ENCODE measurements at places on chromosomes 5 and 9. TPM values are rescaled to one million over a fixed set of nuclear protein-coding genes. Genes with fewer than 3 reads are reported as not detected.

DNA sequence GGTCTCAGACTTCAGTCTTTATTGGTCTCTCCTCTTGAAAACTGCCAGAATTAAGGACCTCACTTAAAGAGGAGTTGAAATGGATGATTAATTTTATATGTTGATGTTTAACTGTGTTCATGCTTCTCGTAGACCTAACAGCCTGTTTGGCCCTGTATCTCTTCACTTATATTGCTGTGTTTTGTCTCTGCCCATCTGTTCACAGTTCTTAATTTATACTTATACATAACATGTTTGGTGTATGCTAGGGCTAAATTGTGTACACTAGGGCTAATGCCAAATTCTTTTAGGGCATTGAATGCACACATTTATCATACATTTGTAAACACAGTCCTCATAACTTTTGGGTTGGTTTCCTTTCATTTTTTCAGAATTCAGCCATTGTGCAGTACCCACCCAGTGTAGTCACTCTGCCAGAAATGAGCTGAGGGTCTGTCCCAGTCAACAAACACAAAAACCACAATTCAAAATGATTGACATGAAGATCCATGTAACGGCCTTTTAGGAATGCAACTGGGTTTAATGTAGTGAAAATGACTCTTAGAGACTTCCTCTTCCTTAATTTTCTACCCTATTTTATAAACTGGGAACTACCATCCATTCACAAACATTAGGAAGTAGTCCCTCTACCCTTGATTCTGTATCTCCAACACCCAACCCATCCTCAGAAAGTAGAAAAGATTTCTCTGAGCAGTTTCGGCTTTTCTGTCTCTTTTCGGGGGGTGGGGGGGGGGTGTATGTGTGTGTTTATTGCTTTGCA is 668.8 kb upstream of the KLF4 start:
- DNase-seq = no peak

GRCh38 chr5:151458314-151458713 is 10.9 kb downstream of the SLC36A1 start:
- DNase-seq = no peak

DNA sequence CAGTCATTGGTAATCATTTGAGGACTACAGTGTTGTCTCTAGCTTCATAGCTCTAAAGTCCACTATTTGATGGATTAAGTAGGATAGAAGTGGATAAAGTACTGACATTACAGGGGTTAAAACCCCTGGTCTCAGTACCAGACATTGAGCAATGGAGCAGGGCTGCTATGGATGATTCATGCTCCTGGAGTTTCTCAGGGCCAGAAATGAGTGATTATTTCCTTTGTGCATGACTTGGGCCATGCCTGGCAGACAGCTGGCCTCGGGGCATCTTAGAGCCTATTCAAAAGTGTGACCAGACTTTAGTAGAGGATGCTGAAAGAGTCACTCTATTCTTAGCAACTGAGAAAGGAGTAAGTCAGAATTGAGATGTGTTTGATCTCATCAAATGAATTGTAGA is 350.7 kb upstream of the TLE4 start:
- no peak for DNase-seq

Gene OR2K2
- total RNA-seq = not detected

Data from endodermal cell (in vitro differentiated cells).